NCI-H524 treated with DMSO at 0.1 percent for 48 hours (cell line): ENCODE measurements at places on chromosomes 2 and 18.
A peak's percentile ranks its signal among the peaks of the same experiment; 100 is the strongest.

DNA sequence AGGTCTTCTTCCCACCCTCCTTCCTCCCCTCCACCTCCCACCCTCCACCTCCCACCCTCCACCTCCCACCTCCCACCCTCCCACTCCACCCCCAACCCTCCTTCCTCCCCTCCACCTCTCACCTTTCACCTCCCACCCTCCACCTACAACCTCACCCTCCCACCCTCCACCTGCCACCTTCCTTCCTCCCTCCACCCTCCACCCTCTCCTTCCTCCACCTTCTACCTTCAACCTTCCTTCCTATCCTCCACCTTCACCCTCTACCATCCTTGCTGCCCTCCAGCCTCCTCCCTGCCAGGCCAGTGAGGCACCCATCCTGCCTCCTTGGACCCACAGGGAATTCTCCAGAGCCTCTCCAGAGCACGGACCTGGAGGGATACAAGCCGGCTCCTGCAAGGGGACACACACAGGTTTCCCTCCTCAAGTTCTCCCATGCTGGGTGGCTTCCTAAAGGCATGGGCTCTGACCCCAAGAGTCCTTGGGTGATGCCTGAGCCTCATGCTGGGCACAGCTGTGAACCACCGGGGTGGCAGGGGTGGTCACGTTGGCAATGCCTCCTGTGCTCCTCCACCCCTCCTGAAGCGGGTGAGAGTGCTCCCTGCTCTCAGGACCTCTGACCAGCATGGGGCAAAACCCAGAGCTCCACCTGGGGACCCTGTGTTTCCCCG, 293.0 kb downstream of the NDUFA10 start:
- no peak for DNase-seq

- DNase-seq = no peak
Measured at GRCh38 chr18:13159579-13159978, 59.0 kb upstream of the LDLRAD4 start.

- no peak for DNase-seq
Measured at GRCh38 chr2:95388091-95388692, 14.3 kb upstream of the FAHD2A start.

DNA sequence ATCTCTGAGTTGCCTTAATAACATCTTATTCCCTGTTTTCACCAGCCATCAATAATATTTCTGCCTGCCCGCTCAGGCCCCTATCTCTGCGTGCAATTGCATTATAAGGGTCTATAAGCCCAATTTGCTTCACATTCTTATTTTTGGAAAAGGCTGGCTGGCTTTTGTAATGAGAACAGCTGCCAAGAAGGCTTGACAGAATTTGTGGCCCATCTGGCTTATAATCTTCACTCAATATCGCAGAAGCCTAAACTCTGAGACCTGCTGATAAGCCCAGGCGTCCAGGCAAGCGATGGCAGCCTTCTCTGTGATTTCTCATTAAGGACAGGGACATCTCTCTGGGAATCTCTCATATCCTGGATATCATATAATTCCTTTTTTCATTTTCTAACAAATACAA, 1618.6 kb upstream of the CELF4 start:
- DNase-seq = peak; percentile 85

GRCh38 chr2:139867601-139868226, 1087.5 kb upstream of the NXPH2 start:
- DNase-seq = no peak

DNA sequence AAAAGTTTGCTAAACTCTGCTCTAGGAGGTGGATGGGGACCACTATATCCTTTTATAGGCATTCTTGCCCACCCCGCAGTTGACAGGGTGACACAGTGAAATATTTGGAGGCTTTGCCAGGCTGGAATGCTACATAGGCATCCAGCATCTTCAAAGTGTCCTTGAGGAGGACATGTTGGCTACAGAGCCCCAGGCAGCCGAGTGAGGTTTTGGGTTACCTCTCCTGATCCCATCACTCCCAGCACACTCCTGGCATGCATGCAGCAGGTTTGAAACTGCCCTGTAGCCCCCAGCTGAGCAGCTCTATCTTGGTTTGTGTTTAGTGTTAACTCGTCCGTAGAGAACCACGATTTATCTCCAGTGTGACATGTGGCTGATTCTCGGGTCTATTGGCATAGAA, 7.3 kb downstream of the FOSL2 start:
- DNase-seq = no peak

- DNase-seq = no peak
Measured at GRCh38 chr2:42547014-42547413, 21.4 kb upstream of the MTA3 start.

- no peak for DNase-seq
Measured at GRCh38 chr2:65231121-65231520, 3.5 kb downstream of the ACTR2 start.

DNA sequence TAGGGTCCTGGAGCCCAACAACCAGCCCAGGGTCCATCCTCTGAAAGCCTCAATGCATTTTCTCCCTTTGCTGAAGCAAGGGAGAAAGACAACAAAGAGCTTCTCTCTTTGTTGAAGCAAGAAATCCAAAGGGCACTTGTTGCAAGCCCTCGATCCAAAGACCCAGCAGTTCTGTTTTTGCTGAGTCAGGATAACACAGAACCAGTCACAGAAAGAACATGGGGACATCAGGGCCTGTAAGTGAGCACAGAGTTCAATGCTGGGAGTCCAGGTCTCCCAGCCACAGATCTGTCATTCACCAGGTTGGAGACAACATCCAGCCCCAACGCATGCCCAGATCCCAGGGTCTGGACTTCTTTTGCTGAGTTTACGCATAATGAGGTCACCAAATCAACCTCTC, 315.8 kb upstream of the KLHL29 start:
- no peak for DNase-seq

DNA sequence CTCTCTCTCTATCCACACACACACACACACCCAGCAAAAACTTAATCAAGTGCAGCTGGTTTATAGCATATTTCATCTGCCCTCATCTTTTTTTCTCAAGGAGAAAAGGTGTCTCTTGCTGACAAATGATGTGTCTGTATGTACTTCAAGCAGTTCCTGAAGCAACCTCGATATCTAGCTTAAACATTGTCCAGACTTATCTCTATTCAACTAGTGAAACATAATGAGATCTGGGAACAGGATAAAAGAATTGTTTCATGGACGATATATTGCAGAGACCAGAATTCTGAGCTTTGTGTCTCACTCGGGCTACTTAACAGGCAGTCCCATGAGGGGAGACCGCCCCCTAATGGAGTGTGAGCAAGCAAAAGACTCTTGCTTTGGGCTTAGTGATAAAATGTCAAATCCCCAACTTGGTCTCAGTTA, 929.2 kb upstream of the SOX11 start:
- DNase-seq = peak; percentile 29

- DNase-seq = no peak
Measured at GRCh38 chr2:55862673-55863390, 60.8 kb downstream of the EFEMP1 start.

GRCh38 chr18:55515941-55516710, 71.9 kb downstream of the TCF4 start:
- no peak for DNase-seq

- no peak for DNase-seq
Measured at GRCh38 chr2:128467321-128467969, 148.8 kb upstream of the HS6ST1 start.

DNA sequence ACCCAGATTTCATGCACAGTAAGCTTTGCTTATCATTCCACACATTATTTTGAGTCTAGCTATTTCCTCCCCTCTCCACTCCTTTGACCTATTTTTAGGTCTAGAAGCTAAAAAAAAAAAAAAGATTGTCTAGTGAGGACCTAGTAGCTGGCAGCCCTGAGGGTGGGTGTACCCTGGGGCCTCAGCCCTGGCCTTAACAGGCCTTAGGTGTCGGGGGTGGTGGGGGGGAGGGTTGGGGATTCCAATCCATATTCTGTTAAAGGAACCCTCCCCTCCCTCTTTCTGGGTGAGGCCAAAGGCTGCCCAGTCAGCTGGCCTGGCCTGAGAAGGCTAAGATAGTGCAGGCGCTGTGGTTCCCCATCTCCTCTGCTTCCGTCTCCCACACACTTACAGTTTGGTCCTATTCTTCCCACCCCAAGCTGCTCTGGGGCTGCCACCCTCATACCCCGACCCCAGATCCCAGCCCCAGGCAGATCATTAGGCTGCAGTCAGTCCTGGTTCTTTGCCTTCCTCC, 65.5 kb upstream of the HK2 start:
- no peak for DNase-seq

GRCh38 chr2:183079139-183079775, 710 bp downstream of the DUSP19 start:
- no peak for DNase-seq

GRCh38 chr2:10124538-10125045, 2.1 kb downstream of the RRM2 start:
- DNase-seq = peak; percentile 25

- peak; percentile 93 for DNase-seq
Measured at GRCh38 chr2:237995036-237995435, 28.2 kb downstream of the UBE2F start.

GRCh38 chr2:10406491-10407188, 41.5 kb downstream of the ODC1 start:
- DNase-seq = no peak

- DNase-seq = no peak
Measured at GRCh38 chr2:227827143-227827542, 13.5 kb downstream of the CCL20 start.

- DNase-seq = no peak
Measured at GRCh38 chr18:39491408-39491807, 1925.8 kb upstream of the CELF4 start.

DNA sequence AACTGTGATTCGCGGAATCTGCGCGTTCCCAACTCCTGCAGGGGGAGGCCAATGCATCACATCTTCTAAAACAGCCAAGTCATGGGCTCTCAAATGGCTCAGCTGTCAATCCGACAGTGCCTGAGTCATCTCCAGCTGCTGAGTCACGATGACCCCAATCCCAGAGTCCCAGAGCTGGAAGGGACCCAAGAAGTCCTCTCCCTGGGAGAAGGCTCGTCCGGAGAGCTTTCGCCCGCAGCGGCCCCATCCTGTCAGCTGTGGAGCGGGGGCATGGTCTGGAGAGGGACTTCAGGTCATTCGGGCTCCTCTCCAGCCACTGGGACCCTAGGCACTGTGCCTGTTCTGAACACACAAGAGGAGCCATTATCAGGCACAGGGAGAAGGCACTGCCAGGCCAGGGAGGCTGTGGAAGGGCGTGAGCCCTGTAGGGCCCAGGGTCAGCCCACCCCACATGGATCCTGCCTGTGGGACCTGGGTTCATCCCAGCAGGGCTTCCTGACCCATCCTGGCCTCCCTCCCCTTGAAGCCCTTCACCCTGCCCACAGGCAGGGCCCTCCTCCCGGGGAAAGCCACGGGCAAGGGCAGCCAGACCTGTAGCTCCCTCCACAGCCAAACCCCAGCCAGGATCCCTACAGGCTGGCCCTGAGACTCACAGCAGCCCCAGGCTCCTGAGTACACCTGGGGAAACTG, 47.6 kb upstream of the GPC1 start:
- no peak for DNase-seq

DNA sequence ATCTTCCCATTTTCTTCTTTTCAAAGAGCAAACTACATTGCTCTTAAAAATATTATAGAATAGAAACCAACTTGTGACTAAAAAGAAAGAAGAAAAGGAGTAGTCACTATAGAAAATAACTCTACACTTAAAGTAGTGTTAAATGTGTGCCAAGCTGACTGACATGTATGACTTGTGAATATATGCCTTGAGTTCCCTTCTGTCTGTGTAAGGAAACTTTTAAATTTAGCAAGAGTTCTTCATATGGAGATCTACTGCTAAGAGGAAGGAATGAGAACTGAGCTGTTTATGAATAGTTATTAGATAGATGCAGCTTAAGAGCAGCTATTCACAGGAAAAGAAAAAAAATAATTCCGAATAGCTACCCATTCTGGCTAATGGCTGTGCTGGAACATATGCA, 1221.7 kb upstream of the ZEB2 start:
- no peak for DNase-seq

DNA sequence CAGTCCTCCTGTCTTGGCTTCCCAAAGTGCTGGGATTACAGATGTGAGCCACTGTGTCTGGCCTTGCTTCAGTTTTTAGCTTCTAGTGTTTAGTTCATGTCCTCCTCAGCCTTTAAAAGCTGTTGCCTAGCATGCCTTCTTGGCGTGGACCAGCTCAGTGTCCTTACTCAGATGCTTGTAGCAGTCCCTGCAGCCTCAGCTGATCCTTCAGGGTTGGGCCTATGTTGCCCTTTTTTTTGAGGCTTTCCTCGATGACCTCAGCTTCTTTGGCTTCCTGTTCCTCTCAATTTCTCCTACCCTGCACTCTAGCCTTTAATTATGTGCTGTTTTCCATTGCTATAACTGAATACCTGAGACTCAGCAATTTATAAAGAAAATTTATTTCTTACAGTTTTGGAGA, 57.7 kb downstream of the TANC1 start:
- no peak for DNase-seq

DNA sequence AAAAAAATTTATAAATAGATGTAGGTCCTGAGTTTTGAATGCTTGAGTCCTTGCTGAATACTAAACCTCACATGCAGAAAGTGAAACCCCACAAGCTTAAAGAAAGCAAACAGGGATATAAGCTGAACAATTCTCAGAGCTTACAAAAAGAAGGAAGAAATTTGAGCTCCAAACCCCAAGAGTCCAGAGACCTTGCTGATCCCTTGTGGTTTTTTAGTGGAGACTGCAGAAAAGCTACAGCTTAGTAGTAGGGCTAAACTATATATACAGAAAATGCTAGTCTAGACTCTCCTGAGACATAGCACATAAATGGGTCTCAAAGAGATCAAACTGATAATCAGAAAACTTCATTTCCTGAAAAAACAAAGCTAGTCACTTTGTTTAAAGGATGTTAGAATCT, 1548.1 kb upstream of the ZEB2 start:
- DNase-seq = no peak

DNA sequence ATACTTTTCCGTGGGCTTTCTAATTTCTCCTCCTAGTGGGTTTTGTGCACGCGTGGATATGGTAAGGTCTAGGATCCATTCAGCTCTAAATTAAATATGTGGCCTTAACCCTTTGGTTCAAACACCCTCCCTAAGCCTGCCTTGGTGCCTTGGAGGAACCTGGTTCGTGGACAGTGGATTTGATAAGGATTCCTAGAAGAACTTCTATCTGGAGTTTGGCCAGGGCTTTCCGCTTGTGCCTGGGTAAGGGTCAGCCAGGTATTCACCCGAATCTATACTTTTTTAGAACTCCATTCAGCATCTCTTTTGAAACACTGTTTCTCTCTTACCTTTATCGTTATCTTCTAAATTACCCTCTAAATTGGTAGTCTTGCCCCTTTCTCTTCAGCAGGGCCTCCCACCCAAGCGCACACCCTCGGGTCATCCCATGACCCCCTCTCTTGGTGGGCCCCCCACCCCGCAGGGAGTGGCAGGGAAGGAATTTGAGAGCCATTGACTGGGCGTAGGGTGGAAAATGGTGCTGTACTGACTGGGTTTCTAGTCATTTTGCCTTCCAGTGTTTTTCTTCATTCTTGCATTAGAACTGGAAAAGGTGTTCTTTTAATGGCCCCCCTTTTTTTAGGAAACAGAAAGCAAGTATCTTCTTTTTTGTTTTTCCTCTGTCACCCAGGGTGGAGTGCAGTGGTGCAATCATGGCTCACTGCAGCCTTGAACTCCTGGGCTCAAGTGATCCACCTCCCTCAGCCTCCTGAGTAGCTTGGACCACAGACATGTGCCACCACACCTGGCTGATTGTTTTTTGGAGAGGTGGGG, 1.8 kb downstream of the SOCS6 start:
- DNase-seq = no peak
